NCI-H510A (cell line): ENCODE measurements at places on chromosomes 11 and 22.

- no peak for DNase-seq
These were observed 4.1 kb downstream of the PANX2 start for GRCh38 chr22:50174382-50175190.

DNA sequence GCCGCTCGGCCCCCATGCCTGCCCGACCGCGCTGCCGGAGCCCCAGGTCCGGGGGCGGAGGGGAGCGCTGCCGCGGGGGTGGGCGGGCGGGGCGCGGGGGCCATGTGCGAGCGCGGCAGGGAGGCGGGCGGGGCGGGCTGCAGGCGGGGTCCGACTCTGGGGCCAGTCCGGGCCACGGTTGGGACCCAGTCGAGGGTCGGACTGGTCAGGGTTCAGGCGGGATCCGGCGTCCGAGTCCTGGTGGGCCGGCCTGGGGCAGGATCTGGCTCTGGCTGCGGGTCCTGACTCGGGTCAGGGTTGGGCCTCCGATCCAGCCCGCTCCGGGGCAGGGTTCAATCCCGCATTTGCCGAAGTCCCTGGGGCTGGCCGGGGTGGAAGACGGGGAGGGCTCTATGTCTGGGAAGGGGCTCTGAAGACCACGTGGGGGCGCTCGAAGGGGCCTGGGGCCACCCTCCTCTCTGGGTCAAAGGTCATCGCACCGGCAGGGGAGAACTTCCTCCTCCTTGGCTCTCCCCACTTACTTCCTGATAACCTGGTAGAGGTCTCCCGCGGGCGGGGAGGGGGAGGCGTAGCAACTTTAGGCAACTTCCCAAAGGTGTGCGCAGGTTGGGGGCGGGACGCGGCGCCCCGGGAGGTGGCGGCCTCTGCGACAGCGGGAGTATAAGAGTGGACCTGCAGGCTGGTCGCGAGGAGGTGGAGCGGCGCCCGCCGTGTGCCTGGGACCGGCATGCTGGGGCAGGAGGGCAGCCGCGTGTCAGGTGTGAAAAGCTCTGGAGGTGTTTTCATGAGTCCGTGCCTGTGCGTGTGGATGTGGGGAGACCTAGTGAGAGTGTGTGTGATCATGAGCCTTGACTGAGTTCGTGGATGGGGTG, 603 bp downstream of the ESRRA start:
- DNase-seq: peak; percentile 35

DNA sequence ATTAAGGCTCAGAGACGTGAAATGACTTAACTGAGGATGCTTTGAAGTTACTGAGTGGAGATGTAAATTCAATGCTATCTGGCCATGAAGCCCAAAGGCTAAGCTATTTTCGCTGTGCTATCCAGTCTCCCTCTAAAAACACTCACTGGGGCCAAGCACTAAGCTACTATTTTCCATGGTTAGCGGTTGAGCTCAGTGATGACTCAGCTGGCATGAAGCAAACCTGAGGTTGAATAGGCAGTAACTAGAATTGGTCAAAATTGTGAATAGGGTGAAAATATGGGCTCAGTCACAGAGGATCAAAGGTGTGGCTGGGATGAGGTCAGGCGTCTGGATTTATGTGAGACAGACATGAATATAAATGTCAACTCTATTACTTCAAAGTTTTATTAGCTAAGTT, 564.2 kb upstream of the KIRREL3 start:
- no peak for DNase-seq

DNA sequence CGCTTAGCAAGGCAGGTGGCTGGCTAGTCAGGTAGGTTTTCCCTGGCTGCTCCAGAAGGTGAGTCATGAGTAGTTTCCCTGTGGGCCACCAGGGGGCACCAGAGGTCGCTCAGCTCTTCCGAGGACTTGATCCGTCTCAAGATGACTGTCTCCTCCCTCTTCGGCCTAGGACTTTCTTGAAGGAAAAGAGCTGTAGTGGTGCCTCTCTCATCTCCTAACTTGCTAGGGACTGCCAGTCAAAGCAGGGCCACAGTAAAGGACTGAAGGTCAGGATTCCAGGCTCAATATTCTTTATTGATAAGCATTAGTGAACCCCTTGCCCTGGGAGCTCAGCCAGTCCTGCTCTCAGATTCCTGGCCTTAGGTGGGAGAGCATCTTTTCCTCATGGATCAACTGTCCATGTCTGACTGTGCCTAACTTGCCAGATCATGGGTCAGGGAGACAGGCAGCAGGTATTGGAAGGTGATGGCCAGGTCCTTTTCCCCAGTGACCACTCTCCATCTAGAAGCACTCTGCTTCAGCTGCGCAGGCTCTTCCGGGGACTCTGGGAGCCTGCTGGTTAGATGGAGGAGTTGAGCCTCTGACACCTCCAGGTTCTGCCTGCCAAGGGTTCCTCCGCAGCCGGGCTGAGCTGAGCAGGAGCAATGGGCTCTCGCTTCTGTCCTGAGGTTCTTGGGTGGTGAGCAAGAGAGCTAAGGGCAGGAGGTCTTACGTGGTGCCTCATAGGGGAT, 1.9 kb downstream of the POLD4 start:
- DNase-seq: no peak

GRCh38 chr22:25930083-25930482, 188.1 kb downstream of the MYO18B start:
- DNase-seq: no peak

GRCh38 chr22:50348058-50348457, 4.9 kb downstream of the PPP6R2 start:
- DNase-seq: no peak

- no peak for DNase-seq
These were observed 16.9 kb downstream of the MRGPRG start for GRCh38 chr11:3201677-3202181.

DNA sequence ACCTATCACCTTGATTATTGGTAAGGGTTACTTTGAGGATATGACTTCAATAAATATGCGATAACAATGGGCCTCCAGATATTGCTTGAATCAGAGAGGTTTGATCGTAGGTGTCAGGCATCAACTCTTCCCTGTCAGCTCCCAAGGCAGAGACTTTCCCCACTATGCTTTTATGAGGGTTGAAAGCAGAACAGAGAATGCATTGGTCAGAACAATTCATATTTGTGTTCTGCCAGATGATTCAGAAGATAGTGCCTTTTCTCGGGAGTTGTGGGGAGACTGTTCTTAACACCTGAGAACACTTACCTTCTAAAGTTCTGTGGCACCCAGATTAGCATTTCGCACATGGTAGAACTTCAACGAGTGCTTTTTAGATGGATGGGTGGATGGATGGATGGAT, 386.3 kb upstream of the CADM1 start:
- no peak for DNase-seq

DNA sequence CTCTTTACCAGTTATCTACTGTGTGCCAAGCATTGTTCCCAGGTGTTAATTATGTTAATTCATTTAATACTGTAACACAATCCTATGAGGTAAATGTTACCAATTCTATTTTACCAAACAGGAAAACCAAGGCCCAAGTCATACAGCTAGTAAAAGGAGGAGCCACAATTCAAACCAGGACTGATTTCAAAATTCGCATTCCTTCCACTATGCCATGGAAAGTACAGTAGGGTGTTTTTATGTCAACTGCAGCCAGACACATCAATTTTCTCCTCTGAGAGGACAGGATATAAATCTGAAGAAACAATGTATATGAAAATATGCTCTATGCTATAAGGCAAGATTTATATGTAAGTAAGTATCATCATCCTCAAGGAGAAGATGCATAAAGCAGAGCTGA, 104.3 kb downstream of the RPL27A start:
- no peak for DNase-seq

GRCh38 chr11:7314811-7315604, 63.3 kb downstream of the SYT9 start:
- DNase-seq: no peak

- DNase-seq: no peak
These were observed 79.4 kb downstream of the PRR5L start for GRCh38 chr11:36375353-36376008.

GRCh38 chr22:45884201-45885062, 92.5 kb downstream of the WNT7B start:
- DNase-seq: no peak

- no peak for DNase-seq
These were observed 284.0 kb downstream of the MN1 start for GRCh38 chr22:27517361-27518155.

DNA sequence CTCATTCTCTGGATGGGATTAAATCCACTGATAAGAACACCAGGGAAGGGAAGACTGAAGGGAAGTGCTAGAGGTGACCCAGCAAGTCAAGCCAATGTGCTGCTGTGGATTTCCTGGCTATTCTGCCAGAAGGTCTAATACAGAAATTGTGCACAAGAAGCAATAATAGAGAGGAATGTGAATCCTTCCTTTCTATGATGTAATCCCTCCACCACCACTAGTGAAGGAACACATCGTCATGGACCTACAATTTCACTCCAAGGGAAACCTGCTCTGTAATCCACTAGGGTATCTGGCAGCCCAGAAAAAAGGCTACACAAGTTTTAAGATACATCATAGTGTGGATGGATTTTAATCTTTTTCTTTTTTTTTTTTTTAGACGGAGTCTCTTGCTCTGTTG, 17.4 kb downstream of the LARGE2 start:
- DNase-seq: no peak

- DNase-seq: peak; percentile 57
These were observed 112.9 kb upstream of the DDI1 start for GRCh38 chr11:103923451-103923931.

GRCh38 chr11:1705126-1706052, 8.4 kb downstream of the KRTAP5-6 start:
- no peak for DNase-seq

DNA sequence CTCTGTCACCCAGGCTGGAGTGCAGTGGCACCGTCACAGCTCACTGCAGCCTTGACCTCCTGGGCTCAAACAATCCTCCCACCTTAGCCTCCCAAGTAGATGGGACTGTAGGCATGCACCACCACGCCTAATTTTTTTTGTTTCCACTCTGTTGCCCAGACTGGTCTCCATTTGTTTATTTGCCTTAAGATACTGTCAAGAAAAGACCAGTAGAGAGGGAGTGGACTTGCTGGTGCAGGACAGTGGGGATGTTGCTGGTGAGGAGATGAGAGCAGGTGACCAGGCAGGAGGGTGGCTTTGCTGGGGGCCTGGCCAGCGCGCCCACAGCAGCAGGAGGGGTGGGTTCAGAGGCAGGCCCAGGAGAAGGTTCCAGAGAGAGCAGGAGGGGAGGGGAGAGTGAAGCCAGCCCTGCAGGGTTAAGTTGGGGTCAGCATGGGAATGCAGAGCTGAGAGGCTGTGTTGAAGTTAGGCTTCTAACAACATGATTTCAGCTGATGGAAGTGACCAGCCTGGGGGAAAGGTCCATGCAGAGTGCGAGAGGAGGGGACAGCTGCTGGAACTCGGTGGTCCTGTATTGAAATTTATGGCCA, 35.8 kb downstream of the NADSYN1 start:
- no peak for DNase-seq

GRCh38 chr11:10302359-10302743, 2.5 kb upstream of the ADM start:
- no peak for DNase-seq

GRCh38 chr11:11789735-11790369, 51.9 kb upstream of the USP47 start:
- no peak for DNase-seq

- DNase-seq: no peak
These were observed 106.7 kb upstream of the ASPHD2 start for GRCh38 chr22:26322179-26322905.

GRCh38 chr22:39462443-39463221, 5.8 kb downstream of the MGAT3 start:
- DNase-seq: no peak

DNA sequence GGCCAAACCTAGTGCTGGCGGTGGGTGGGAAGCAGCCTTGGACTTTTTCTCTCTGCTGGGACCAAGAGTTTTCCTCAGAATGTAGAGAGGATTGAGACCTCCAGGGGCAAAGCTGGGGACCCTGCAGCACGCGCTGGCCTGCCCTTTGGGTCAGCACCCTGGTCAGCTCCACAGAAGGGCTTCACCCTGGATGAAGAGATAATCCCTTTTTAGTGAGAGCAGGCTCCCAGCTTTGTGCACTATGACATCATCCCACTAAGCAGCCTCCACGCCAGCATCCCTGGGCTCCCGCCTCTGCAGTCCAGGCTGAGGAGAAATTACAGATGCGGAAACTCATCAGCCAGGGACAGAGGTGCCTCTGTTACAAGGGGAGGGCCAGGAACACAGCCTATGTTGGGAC, 23.5 kb downstream of the DRICH1 start:
- DNase-seq: no peak

DNA sequence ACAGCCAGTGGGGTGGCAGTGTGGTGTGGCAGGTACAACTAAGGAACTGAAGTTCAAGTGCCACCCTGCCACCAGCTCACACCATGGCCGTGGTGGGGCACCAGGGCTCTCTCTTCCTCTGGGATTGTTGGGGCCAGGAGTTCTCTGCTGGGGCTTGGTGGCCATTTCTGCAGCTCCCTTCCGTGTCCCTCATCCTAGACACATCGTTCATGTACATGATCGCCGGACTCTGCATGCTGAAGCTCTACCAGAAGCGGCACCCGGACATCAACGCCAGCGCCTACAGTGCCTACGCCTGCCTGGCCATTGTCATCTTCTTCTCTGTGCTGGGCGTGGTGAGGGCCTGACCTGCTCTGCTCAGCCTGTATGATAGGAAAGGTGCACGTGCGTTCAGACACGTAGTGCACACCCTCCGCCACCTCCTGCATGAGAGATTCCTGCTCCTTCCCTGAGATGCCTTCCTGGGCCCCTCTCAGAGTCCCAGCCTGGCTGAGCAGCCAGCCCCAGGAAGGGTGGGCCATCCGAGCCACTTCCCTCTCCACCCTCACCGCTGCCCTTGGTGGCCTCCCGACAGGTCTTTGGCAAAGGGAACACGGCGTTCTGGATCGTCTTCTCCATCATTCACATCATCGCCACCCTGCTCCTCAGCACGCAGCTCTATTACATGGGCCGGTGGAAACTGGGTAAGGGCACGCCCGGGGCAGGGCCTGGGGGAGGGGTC, 7.3 kb upstream of the TAGLN start:
- no peak for DNase-seq

- no peak for DNase-seq
These were observed 47.5 kb upstream of the PRDM11 start for GRCh38 chr11:45098929-45099328.

- DNase-seq: no peak
These were observed 285.1 kb upstream of the CCDC90B start for GRCh38 chr11:83571302-83571701.

DNA sequence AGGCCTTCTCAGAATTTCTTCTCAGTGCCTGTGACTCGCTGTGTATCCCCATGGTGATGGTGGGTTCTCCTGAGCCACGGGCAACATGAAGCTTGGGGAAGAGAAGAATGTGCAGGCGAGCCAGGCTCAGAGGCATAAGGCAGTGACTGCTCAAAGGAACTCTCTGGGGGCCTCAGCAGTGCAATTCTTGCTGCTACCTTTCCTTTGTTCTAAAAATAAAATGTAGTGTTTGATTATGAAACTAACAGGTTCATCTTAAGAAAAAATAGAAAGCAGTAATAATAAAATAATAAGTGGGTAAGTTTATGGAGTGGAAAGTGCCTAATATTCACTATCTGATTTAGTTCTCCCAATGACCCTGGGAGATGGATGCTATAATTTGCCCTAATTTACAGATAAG, 46.7 kb downstream of the MEI1 start:
- DNase-seq: no peak
